Activated CD4-positive, alpha-beta T cell treated with anti-CD3 and anti-CD28 coated beads for 48 hours (primary cell): ENCODE measurements at places on chromosomes 3 and 15.

GRCh38 chr3:187964760-187965159, 189.2 kb upstream of the LPP start:
- no peak for DNase-seq

DNA sequence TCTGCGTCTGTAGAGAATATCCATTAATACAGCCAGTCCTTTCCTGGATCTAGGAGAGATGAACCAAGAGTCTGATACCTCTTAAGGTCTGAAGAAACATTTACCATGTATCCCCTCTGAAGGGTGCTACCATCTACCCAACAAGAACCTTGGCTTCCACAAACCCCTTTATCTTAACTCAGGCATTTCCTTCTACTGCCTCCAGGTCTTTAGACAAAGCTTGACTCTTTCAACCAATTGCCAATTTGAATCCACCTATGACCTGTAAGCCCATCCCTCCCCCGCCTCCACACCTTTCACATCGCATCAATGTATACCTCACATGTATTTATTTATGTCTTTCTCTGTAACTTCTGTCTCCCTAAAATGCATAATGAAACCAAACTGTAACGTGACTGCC, 139.5 kb downstream of the SNRK start:
- DNase-seq, result no peak

DNA sequence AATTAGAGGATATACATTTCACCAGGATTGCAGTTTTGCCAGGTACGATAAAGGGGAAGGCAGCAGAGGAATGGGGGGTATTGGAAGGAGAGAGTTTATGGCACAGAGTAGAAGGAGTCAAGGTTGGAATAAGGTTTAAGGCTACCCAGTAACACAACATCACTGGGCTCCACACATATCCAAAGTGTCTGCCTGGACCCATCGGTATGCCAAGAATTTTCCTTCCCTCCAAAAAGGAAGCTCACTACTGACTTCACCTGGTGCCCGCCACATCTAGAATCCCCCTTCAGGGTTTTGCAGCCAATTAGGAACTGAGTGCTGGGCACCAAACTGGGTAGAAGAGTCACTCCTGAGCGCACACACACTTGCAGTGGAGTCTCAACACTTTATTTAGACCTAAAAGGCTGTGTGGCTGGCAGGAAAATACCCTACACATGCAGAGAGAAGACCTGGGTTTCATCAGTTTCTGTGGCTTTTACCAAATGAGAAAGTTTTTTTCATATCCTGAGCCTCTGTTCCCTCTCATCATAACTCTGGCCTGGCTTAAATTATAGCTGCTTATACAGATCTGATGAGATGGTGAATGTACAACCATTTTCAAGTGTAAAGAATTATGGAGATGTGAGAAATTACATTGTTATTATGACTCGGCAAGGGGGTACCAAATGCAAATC, 190.8 kb upstream of the LPP start:
- DNase-seq, result no peak

DNA sequence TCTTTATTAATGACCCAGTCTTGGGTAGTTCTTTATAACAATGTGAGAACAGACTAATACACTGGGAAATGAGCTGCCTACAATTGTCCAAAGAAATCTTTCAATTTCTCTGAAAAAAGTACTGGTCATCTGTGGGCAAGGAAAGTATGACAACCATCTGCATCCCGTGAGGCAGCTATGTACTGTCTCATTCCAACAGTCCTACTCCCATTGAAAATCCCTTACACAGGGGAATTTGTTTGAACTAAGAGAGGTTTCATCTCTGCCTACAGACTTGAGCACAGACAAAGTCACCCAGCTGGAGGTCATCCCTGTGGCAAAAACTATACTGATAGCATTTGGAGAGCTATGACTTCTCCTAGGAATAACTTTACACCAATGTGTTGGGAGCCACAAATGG, 27.1 kb downstream of the SHC4 start:
- no peak for DNase-seq

DNA sequence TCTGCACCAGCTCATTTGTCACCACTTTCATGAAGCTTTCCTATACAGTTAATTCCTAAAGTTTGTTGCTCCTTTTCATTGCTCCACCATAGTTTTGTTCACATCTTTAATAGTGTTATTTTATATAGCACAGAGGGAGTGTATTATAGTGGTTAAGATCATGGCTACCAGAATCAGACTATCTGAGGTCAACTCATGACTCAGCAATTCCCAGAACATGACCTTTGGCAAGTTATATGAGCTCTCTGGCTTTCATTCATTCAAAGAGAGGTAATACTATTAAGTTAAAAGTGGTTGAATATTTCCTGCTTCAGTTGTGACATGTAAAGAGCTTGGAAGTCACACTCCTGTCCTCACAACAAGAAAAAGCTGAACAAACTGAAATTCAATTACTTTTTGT, 1073.5 kb downstream of the NAALADL2 start:
- DNase-seq, result no peak

DNA sequence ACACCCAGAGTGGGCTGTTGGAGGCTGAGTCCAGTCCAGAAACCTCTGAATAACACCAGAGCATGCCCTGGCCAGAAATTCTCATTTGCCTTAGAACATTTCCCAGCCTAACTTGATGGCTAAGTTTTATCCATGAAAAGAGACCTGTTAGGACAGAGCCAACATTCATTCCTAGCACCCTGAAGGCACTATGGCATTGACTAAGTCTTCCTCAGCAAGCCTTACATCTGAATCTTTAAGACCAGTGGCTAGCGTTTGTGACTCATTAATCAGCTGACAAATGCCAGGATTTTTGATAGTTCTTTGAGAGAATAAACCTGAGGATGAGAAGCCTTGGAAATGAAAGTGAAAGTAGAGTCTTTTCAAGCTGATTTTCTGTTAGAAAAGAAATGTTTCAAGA, 1087.1 kb upstream of the ALCAM start:
- DNase-seq, result no peak

DNA sequence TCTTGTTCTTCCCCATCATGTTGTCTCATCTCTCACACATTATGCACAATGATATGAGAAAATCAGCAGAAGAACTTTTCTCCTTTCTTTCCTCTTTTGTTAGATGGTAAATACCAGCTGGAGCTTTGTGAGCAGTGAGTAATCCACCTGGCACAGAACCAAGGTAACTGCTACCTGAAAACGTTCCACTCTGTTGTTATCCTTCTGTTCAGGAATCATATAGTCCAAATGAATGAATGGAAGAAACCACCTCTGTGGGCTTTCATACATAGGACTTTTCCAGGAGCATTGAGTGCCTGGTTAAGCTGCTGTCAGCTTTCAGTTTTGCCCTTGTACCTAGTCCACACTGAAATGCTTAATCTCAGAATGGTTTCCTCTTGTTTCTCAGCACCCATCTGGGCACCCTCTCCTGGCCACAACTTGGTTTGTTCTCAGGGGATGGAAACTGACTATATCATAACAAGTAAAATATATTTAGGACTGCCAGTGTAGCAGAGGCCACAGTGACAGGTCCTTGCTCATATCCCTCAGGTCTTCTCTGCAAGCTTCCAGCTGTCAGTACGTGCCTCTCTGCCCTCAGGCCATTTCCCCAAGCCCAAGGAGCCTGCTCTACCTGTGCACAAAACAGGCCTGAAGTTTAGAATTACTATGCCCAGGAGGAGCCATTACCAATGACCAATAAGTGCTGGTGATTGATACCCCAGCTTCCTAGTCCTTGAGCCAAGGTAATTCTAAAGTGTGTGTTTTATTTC, 23.5 kb upstream of the SLC4A7 start:
- no peak for DNase-seq

DNA sequence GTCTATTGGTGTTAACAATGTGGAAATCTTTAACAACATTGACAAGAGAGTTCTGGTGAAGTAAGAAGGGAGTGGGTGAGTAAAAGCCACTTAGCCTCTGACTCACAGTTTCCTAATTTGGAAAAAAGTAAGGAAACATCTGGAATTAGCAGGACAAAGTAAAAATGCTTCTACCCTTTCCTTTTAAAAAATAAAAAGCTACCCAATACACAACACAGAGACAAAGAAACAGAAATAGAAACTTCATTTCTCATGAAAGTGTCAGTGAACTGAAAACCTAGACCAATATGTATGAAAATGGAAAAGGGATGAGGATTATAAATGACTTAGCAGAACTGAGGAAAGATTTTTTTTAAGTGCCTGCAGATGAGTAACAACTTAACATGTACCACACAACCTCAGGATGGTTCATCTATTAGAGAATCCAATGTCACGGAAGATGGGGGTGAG, 65.4 kb downstream of the SSR3 start:
- no peak for DNase-seq

- DNase-seq, result no peak
These were observed 597 bp downstream of the P2RY12 start for GRCh38 chr3:151383956-151384355.

DNA sequence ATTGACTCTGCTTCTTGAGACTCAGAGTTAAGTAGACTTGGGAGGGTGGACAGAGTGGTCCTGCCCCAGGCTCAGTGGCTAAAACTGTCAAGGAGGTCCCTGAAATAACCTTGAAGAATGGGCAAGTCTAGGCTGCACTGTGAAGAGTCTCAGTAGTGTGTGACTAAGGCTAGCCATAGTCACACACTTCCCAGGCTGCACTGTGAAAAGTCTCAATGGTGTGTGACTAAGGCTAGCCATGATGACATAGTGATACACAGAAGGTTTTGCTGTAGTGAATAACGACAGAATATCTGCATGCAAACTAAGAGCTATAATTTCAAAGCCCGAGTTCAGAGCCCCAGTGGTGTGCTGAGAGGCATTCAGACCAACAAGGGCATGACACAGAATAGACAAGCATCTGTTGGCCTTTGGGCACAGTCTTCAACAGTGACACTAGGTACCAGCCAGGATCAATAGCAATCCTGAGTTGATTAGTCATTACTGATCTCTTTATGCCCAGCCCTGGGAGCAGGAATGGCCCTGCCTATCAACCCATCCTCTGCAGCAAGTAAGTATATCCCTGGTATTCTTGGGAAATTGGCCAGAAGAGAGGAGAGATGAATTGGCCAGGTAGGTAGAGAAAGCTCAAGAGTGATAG, 72.4 kb upstream of the BBX start:
- peak; percentile 28 for DNase-seq

DNA sequence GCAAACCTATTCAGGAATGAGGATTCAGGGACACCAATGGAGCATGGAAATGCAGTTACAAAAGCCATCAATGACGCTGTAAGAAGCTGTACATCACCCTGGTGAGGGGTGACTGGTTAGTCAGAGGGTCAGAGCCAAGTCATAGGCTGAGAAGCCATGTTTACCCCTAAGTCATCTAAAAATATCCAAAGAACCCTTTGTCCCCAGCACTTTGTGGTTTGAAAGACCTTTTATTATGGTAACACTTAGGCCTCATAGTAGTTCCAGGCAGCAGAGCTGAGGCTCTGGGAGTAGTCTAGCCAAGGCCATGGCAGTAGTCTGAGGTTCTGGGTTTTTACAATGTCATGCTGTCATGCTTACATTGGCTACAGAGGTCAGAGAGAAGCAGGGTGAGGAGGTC, 131.2 kb downstream of the CTNNB1 start:
- no peak for DNase-seq

DNA sequence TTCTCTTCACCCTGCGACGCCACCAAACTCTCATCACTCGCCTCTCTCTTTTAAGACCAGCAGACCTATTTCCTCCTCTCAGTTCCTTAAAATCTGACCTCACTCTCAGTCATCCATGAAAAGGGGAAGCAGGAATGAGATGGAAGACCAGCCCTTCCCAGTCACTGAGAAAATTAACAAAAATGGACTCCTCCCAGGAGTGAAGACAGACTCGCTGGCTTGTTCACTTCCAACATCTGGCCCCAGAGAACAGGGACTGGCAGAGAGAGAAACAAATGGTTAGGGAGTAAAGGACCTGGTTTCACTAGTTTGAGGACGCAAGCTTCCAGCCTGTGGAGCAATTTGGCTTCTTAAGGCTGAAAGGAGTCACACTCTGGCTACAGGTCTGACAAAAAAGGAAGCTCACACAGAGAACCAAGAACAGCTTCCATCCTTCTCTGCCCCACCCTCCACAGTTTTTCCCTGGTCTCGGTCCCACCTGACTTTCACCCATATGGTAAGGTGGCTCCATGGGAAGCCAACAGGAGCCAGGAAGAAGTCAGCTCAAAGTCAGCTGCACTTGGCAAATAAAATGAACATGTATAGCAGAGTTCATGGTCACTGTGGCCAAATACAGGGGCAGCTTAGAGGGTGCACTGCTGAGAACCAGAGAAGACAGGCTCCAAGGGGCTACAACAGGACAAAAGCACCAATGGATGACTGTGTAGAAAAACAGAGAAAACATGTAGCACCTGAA, 57.2 kb downstream of the ITGB5 start:
- no peak for DNase-seq

GRCh38 chr15:31473385-31474058, 146.9 kb downstream of the KLF13 start:
- no peak for DNase-seq

- no peak for DNase-seq
These were observed 627 bp upstream of the PLS1 start for GRCh38 chr3:142595581-142595950.

GRCh38 chr3:61449327-61450040, 111.9 kb upstream of the PTPRG start:
- no peak for DNase-seq

GRCh38 chr3:18127174-18127858, 297.8 kb downstream of the SATB1 start:
- DNase-seq, result no peak

GRCh38 chr15:65208647-65209046, 2.6 kb downstream of the CILP start:
- DNase-seq, result no peak

DNA sequence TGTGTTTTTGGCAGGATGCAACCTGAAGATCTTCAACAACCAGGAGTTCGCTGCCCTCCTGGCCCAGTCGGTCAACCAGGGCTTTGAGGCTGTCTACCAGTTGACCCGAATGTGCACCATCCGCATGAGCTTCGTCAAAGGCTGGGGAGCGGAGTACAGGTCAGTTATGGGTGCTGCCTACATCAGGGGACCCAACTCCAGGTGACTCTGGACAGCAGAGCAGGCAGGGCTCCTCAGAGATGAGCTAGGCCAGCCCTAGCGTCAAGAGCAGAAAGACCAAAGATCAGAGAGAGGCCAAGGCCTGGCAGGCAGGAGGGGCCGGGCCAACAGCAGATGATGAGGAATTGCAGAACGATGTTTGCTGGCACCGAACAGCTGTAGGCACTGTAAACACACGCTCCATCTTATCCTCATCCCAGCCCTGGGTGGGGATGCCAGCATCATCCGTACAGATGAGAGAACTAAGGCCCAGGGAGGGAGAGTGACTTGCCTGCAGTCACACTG, 67.1 kb downstream of the AAGAB start:
- no peak for DNase-seq

DNA sequence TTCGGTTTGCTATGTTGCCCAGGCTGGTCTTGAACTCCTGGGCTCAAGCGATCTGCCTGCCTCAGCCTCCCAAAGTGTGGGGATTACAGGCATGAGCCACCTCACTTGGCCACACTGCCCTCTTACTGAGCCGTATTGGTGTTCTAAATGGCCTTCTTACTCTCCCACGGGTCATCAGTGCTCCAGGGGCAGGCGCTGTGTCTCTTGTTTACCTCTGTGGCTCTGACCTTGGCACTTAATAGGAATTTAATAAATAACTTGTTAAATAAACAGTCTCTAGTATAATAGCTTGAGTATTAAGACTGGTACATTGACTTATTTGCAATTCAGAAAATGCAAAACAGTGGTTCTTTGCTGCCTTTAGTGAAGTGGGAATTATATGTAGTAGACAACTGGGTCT, 13.7 kb downstream of the FLNB start:
- no peak for DNase-seq
